C1 segment of cervical spinal cord (tissue), 14 donors: ENCODE measurements at places on chromosomes 1 and 21.

DNA sequence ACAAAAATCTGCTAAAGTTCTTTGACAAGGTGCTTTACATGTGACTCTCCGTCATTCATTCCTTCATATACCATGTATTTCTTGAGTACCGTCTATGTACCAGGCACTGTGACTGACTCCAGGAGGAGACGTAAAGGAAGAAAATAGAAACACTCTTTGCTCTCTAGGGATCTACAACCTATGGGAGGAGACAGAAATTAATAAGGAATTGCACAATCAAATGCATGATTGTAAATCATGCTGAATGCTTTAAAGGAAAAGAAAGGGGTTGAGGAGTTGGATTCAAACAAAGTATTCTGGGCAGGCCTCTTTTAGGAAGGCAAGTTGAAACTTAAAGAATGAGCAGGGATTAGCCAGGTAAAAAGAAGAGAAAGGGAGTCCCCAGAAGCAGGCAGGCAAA lies 239.1 kb upstream of the FGGY start:
- no peak for DNase-seq

DNA sequence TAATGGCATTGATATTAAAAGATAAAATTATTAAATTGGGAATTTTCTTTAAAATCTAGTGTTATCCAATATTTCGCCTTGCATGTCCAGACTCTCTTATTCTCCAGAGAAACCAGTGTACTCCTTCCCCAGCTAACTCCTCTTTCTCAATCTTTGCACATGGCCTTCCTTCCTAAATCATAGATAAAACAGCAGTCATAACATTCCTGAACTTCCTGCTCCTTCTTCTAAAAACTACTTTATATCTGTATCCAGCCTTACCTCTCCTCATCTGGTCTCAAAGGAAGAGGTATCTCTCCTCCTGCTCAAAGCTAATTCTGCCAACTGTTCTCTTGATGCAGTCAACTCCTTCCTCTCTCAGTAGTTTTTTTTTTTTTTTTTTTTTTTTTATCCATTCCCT lies 39.5 kb upstream of the NEK7 start:
- DNase-seq = no peak

DNA sequence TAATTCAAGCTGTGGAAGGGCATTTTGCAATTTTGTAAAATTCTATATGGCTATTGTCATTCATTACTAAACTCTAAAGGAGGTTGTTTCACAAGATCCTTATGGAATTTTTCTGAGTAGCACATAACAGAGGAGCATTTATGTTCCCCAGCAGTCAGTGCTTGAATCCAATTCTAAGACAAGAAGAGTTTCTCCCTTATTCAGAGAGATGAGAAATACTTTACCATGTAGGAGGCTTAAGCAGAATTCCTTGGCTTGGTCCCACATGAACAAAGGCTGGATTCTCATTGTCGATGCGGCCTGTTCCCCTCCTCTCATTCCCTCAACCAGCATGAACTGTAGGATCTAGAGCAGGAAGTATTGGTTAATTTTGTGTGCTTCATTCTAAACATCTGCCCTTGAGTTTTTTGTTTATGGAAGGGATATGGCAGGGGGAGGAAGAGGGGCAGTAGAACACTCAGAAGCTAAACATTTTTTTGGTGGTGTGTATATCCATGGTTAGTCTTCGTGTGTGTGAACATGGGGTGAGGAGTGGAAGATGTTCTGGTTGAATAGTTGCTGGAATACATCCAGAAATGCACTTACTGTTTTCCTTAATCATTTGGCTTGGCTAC lies 74.3 kb downstream of the LAMC1 start:
- no peak for DNase-seq

- DNase-seq = no peak
Observed at GRCh38 chr1:210496063-210496462, 167.4 kb downstream of the HHAT start.

GRCh38 chr1:59244891-59245290 lies 52.0 kb upstream of the FGGY start:
- no peak for DNase-seq

DNA sequence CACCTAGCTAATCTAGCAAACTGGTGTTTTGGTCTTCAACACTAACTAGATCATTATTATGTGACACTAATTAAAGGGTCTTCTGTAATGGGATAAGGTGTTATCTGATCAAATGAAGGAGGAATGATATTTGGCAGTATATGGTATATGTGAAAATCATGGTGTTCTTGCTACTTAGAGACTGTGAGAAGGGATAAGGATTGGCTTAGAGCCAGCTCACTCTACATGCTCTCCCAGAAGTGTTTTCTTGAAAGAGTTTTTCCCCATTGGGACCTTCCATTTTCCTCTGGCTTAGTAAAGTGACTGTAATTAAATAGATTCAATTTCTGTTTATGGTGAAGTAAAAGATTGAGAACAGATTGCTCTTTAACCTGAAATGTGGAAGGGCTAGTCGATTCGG lies 71.2 kb upstream of the RGL1 start:
- DNase-seq = no peak

DNA sequence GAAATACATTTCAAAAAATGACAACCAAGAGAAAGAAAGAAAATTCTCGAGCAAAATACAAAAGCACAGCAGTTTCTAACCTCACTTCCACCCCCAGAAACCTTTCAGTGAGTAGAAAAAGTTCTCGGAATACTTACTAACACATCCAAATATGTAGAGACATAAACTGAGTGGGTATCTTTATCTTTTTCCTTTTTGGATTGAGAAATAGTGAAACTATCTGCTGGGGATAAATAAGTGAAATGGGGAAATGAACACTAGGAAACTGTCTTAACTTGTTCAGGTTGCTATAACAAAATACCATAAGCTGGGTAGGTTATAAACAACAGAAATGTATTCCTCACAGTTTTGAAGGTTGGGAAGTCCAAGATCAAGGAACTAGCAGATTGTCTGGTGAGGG lies 72.0 kb downstream of the VCAM1 start:
- DNase-seq = no peak

GRCh38 chr1:155859234-155859829 lies at the start of gene SYT11:
SYT11 (plus strand) TSS chr1:155859567; CDS start chr1:155859762, 195 bp downstream.
- peak; percentile 94 for DNase-seq
